ENCODE measurements at places on chromosomes 13 and 19. TPM values are rescaled to one million over a fixed set of nuclear protein-coding genes. Genes with fewer than 3 reads are reported as not detected.

ZNF426 gene
- 11.3 TPM for total RNA-seq

BABAM1 gene
- 59.7 TPM for total RNA-seq

RPS16 gene
- 3,724 TPM for total RNA-seq

FAM83E gene
- total RNA-seq: 3.2 TPM

ZNF626 gene
- 9.8 TPM for total RNA-seq

SLC7A9 gene
- total RNA-seq: not detected

PRSS57 gene
- not detected for total RNA-seq

PINLYP gene
- 8.8 TPM for total RNA-seq

LRRC25 gene
- 3.9 TPM for total RNA-seq

Measured in vagina (tissue), 2 donors.